ENCODE measurements at places on chromosomes 2 and 18.
A peak's percentile ranks its signal among the peaks of the same experiment; 100 is the strongest.

DNA sequence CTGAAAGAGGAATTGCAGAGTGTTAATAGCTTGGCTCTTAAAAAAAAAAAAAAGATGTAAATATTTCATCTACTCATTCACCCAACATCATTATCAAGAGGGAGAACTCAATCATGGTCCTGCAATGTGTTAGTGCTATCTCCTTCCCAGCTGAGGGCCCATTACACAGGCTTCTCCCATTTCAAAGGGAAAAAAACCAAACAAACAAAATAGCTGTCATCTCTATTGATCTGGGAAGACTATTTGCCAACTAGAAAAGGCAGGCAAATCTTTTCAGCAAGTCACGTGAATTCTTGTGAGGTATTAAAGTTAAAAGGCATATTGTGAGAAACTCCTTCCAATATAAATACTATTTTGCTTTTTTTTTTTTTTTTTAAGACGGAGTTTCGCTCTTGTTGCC lies 194.3 kb downstream of the MYO1B start:
- no peak for DNase-seq

- DNase-seq = no peak
These were observed 106.7 kb downstream of the METTL8 start for GRCh38 chr2:171327043-171327496.

- DNase-seq = peak; percentile 76
These were observed 72.4 kb upstream of the YWHAQ start for GRCh38 chr2:9703085-9703678.

DNA sequence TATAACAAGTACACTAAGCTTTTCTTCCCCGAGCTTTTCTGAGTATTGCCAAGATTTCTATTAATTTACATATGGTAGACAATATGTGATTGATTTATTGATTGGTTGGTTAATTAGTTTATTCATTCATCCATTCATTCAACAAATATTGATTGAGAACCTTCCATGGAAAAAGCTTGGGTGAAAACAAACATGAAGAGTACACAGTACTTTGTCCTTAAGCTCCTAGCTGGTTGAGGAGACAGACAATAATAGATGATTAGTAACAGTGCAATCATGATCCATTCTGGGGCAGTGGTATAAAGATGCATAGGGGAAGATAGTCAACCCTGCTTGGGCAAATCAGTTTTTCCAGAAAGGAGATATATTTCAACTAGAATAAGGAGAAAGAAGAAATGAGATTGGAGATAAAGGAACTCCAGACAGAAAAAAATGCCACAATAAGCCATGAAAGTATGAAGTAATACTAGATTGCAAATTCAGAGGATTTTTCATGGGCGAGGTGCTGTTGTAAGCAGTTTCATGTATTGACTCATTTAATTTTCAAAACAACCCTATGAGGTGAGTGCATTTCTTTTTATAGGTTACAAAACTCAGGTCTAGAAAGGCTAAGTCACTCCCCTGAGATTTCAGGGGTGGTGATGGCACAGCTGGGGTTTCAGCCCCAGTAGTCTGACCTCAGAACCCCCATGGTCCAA lies 129.5 kb downstream of the RND3 start:
- no peak for DNase-seq

- DNase-seq = no peak
These were observed 60.6 kb downstream of the GBX2 start for GRCh38 chr2:236107536-236107935.

All from stimulated activated CD4-positive, alpha-beta T cell treated with anti-CD3 and anti-CD28 coated beads, Interleukin-2, amount 100 ng/mL, for 24 hours (primary cell).